ENCODE measurements at places on chromosomes 11 and 22.

- DNase-seq: no peak
Measured at GRCh38 chr11:71336176-71336995, 84.0 kb upstream of the SHANK2 start.

DNA sequence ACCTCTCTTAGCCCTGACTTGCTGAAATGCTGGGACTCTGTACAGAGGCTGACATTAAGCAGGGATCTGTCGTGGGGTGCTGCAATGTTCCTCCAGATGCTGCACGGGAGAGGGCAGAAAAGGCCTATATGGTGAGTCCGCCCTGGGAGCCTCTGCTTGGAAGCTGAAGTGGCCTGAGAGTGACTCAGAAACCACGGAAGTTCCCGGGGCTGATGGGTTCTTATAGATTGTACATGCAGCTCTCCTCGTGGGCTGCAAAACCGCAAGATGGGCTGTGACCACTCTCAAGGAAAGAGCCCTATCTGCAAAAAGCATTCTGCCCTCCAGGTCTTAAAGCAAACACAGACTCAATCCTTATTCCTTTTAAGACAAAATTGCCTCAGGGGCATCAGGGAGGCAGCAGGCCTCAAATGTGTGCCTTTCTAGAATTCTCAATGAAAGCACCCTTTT is 5.8 kb upstream of the SLC43A3 start:
- DNase-seq: peak; percentile 80

- peak; percentile 41 for DNase-seq
Measured at GRCh38 chr11:75547617-75548058, 14.4 kb upstream of the SERPINH1 start.

DNA sequence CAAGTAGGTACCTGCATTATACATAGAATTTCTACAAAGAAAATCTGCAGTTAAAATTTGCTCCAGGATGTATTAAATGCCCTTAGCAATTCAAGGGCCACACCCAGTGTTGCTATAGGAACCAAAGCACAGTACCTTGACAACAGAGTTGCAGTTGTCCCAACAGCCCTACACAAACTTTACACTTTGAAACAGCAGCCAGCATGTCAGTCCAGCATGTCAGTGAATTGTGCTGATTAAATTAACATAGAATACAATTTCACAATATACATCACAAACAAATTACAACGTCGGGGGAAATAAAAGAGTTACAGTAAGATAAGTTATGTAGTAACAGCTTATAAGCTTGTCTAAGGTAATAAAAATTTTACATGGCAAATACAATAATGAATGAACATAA is 389.2 kb downstream of the SOX6 start:
- DNase-seq: no peak

DNA sequence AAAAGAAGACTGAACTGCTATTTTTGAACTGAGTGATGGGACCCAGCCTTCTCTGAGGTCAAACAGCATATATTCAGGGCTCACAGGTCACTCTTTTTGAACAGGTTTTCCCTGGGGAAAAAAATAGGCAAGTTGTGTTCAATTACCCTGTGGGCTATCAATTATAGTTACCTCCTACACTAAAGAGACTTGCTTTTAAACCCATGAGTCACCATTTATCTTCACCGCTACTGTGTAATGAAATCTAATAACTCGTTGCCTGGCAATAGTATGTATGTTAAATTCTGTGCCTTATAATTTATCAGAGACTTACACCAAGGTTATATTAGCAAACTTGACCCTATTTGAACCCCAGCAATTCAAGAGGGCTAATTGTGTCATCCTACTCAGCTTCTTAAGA is 98.5 kb downstream of the CYP2R1 start:
- DNase-seq: no peak

DNA sequence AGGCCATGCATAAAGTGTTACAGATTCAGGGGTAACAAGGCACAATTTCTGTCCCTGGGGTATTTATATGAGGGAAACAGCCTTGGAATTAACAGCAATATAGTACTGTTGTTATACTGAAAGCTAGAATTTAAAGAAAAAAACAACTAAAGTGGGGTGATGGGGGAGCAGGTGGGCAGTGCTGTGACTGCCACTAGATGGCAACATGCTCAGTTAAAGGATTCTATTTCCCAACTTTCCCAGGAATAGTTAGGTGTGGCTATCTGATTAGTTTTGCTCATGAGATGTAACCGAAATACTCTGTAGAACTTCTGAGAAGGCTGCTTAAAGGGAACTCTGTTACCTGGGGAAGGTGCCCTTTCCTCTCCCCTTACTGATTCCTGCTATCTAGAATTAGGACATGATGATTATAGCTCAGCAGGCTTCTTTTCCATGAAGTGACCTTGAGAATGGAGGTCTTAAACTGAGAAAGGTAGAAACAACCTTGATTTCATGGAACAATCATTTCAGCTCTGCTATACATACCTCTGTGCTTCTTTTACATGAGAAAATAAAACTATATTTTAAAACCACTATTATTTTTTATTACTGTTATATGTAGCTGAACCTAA is 102.6 kb downstream of the RELT start:
- peak; percentile 51 for DNase-seq

GRCh38 chr11:29006668-29007067 is 898.5 kb downstream of the METTL15 start:
- no peak for DNase-seq

DNA sequence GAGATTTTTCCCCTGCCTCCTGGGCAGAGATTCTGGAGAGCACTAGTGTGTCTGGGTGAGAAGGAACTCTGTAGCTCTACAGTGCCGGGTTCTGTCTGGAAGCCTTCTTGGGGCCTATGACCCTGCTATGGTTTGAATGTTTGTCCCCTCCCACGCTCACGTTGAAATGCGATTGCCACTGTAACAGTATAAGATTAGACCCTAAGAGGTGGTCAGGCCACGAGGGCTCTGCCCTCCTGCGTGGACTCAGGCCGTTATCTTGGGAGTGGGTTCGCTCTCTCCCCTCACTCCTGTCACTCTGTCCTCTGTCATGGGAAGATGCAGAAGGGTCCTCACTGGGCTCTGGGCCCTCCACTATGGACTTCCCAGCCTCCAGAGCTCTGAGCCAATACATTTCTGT is 3.5 kb downstream of the AP5B1 start:
- no peak for DNase-seq

- no peak for DNase-seq
Measured at GRCh38 chr11:71207563-71207962, 44.8 kb downstream of the SHANK2 start.

- DNase-seq: no peak
Measured at GRCh38 chr11:62930157-62930556, 9.0 kb upstream of the CHRM1 start.

DNA sequence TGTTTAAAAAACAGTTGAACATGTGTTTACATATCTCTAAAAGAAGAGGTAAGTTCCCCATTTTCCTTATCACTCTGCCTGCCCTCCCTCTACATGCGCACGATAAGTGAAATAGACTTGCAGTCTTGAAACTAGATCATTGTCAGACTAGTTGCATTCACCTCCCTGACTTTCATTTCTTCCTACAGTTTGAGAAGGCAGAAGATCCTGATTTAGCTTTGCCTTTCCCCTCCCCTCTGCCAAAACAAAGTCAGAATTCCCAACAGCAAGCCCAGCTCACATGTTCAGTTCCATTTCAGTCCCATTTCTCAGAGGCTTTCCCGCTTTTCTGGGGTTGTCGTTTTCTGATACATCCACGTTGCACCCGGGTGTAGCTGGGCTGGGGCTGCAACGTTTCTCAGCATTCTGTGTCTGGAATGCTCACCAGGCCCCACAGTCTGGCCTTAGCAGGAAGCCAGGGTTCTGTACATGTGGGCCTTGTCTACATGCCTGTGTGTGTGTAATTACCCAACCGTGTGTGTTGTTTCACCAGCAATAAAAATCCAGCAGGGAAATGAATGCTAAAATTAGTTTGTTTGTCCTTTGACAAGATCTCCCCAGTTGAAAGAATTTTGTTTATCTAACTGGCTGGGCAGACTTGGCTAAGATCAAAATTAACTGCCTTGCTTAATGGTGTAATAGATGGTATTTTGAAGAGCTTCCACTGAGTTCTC is 179.2 kb downstream of the DBX1 start:
- DNase-seq: peak; percentile 72

GRCh38 chr11:35712533-35712932 is 50.0 kb downstream of the TRIM44 start:
- no peak for DNase-seq

DNA sequence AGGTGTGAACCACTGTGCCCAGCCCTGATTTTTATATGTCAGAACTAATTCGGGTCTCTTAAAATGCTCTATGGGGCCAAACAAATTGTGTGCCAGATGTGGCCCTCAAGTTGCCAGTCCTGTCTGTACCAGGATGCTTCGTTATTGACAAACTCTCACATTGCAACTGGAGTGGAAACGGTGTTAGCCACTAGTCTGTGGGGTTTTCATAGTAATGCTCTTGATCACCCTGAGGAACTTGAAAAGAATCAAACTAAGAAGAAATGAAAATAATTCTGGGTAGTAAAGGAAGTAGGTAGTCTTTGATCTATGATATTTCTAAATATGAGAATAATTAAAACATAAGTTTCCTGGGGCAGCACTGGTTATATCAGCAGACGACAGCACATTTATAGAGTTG is 67.3 kb upstream of the ADSL start:
- DNase-seq: no peak

DNA sequence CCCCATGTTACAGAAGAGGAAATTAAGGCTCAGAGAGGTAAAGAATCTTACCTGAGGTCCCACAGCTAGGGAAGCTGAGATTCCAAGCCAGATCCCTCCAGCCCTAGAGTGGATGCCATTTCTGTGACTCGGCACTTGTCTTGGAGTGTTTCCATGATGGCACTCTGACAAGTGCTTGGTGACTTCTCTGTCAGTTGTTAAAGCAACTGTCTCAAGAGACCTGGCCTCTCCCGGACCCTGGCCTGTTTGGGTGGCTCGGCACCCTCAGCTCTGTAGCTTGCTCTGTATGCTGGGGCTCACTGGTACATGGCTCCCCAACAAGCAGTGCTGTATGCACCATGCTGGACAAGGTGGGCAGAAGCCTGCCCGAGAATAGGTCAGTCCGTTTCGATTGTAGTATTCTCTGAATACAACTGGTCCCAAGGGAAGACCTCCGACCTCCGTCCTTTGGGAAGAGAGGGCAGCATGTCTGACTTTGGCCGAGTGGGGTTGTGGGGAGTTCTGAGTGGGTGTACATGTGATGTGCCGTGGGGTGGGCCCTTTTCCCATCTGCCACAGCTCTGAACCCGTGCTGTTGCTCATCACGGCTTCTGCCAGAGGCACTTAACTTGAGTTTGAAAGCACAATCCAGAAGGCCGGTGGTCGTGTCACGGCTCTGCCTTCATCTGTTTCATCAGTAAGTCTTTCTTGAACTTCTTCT is 12.4 kb downstream of the ACO2 start:
- DNase-seq: peak; percentile 13

GRCh38 chr22:23565305-23565914 is 14.7 kb downstream of the IGLL1 start:
- peak; percentile 5 for DNase-seq

- DNase-seq: no peak
Measured at GRCh38 chr11:42996421-42997307, 315.1 kb upstream of the API5 start.

DNA sequence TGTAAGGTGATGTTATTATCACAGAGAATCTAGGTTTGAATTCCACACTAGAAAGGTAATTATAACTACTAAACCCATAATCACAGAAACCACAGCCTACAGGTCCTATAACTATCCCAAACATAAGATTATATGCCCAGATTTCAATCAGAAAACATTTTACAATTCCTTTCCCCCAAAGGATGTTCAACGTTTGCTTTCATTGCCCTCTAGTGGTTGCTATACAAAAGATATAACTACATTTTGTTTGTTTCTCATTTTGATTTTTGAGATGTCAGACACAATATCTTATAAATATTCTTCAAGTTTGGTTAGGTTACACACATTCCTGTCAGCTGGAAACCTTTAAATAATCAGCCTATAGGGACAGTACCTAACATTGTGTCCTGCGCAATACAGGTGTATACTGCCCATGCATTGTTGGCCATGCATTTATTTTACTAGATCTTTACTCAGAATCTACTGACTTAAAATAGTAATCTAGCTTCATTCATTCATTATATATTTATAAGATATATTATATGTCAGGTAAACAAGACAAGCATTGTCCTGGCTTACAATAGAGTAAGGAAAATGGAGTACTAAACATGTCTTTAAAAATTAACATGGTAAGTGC is 530.5 kb upstream of the CCDC90B start:
- no peak for DNase-seq

GRCh38 chr11:102799681-102800340 is 1.9 kb upstream of the MMP1 start:
- peak; percentile 50 for DNase-seq

- no peak for DNase-seq
Measured at GRCh38 chr11:120750647-120751549, 239.3 kb downstream of the GRIK4 start.

DNA sequence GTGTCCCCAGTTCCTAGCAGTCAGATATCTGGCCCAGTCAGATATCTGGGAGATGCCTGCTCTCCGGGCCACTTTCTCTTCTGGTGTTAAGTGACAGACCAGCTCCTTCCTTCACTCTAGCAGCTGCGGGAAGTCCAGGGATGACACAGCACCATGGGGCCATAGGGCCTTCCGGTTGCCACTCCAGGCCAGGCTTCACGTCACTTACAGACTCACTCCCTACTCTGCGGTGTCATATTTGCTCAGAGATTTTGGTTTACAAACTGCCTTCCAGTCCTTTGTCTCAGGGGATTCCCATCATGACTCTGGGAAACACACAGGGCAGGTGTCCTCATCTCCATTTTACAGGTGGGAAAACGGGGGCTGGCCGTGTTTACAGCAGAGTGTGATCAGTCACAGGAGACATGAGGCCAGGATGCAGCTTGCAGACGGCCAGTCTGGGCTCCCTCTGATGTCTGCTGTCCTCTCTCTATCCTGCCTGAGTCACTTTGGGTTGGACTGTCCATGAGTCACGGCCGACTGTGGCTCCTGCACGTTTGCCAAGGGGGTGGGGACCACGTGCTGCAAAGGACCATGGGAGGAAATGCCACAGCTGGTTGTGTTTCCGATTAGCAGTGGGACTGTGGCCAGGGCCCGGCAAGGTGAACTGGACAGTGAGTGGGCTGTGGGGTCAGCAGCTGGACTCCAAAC is 8.2 kb upstream of the TBC1D22A start:
- DNase-seq: peak; percentile 97

GRCh38 chr11:92964471-92964870 is 5.0 kb upstream of the MTNR1B start:
- DNase-seq: no peak

GRCh38 chr11:12170984-12171383 is 60.6 kb downstream of the MICAL2 start:
- peak; percentile 42 for DNase-seq

Measured in HCEC 1CT (cell line).